Muscle of arm (tissue), 14 donors: ENCODE measurements at places on chromosomes 4 and X. TPM values are rescaled to one million over a fixed set of nuclear protein-coding genes. Genes with fewer than 3 reads are reported as not detected.

Gene ARSJ
- polyA plus RNA-seq: 4.8 TPM

Gene FAM133A
- polyA plus RNA-seq: not detected

GRCh38 chrX:138756234-138756633 lies 44.7 kb upstream of the FGF13 start:
- DNase-seq: peak; percentile 67

Gene TSPAN7
- polyA plus RNA-seq: 142 TPM

GRCh38 chr4:6746721-6747293 lies 30.8 kb downstream of the BLOC1S4 start:
- DNase-seq: no peak
